Cortex of kidney (tissue), 1 donor: ENCODE measurements at places on chromosomes 12 and 14.

- no peak for DNase-seq
Measured at GRCh38 chr12:85993746-85994145, 119.7 kb downstream of the NTS start.

DNA sequence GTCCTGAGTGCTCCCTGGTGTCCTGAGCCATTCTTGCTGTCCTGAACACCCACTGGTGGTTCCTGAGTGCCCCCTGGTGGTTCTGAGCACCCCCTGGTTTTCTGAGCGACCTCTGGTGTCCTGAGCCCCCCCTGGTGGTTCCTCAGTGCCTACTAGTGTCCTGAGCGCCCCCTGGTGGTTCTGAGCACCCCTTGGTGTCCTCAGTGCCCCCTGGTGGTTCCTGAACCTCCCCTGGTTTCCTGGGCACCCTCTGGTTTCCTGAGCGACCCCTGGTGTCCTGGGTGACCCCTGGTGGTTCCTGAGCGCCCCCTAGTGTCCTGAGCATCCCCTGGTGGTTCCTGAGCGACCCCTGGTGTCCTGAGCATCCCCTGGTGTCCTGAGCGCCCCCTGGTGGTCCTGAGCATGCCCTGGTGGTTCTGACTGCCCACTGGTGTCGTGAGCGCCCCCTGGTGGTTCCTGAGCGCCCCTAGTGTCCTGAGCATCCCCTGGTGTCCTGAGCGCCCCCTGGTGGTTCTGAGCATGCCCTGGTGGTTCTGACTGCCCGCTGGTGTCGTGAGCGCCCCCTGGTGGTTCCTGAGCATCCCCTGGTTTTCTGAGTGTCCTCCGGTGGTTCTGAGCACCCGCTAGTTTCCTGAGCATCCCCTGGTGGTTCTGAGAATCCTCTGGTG, 473.1 kb downstream of the TMEM121 start:
- no peak for DNase-seq

DNA sequence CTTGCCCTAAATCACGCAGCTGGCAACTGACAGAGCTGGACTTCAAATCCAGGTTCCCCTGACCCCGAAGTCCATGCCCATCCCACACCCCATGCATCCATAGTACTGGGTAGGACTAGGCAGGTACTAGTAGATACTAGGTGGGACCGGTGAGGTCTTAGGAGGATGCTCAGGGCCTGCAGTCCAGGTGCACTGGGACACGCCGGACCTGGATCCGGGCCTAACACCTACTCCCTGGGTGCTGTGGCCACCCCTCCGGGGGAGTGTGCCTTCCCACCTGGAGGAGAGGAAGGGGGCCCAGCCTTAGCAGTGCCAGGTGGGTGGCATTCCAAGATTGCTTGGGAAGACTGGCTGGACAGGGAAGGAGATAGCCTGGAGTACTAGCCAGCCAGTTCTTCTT, 64.8 kb downstream of the CACNA1C start:
- DNase-seq, result no peak

DNA sequence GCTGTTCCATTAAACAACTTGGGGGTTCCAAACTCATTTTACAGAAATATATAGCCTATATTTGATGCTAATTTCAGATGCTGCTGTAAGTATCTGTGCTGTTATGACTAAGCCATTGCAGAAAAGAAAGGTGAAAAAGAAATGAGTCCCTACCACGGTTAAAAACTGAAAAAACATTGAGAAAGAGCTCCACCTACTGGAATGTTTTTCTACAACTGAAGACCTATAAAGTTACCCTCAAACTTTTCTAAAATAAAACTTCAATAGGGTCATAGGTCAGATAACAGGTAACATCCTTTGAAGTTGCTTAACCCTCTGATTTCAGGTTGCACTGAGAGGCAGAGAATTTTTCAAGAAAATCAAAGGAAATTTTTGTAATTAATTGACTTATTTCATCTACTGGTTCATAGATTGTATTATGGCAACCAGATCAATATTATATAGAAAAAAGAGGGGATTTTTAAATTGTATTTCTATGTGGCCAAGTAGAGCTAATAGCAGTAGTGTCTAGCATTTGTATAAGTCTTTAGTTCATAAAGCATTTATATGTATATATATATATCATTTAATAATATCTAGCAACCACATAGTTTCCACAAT, 279.9 kb downstream of the RPS29 start:
- no peak for DNase-seq
